ENCODE measurements at places on chromosomes 6 and 20.

DNA sequence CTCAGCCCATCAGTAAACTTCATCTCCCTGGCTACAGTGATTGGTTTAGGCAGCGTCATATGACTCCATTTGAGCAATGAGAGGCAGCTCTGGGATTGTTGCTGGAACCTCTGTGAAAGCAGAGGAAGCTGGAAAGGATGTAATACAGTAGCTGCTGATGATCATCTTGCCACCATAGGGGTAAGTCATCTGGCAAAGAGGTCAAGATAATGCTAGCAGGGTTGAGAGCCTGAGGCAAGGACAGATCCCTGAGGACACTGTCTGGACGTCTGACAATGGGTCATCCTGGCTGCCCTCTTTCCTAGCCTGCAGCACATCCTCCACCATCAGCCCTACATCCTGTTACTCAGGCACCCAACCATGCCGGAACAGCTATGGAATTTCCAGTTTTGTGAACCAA lies 25.5 kb upstream of the FKBP1A start:
- DNase-seq = no peak

DNA sequence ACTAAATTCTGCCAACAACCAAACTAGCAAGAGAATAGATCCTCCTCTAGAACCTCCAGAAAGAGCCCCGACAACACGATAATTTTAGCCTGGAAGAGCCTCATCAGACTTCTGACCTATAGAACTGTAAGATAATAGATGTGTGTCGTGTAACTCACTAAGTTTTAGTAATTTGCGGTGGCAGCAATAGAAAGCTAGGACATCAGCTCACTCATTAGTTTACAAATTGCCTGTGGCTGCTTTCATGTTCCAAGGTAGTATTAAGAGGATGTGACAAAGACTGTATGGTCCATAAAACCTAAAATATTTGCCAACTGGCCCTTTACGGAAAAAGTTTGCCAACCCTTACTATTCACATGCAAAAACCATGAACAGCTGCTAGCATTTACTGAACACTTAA lies 17.3 kb downstream of the CYP24A1 start:
- DNase-seq = no peak

DNA sequence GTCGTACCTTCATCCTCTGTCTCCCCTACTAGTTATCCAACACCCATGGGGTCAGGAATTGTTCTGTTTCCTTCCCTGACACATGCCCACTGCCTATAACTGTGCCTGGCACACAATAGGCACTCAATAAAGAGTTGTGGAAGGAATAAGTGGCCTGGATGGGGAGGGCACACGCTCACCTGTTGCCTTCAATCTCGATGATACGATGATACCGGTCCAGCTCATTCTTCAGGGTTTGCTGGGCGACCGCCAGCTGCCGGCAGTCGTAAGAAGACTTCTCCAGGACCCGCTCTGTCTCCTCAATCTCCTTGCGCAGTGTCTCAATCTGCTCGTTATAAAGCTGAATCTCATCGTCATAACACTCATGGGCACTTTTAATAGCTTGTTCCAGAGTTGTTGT lies 32.5 kb downstream of the BFSP1 start:
- no peak for DNase-seq

DNA sequence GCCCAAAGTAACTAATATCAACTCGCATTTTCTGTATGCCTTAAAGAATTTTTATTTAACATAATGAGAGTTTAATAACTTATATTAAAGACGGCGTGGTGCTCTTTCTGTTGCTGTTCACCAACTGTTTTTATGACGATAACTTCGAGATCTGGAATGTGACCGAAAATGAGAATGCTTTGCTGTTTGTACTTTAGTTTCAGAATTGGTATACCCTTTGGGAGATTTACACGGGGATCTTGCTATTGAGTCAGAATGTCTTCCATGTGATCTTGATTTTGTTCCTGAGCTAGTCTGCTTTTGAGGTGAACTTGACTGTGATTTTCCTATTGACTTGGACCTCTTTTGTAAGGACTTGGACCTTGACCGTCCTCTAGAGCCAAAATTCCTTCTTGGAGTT lies 17.9 kb downstream of the PNRC1 start:
- no peak for DNase-seq

DNA sequence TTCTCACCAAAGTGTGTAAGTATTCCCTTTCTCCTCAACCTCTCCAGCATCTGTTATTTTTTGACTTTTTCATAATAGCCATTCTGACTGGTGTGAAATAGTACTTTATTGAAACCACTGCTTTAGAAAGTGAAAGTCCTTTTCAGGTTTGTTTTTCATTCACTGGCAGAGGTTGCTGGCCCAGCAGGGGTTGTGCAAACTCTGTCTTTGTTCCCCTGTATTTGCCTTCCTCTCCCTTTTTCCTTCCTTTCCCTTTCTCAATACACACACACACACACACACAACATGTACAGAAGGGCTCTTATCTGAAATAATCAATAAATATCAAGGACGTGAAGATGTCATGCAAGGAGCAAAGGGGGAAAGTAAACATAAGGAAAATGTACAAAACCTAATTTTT lies 99.8 kb downstream of the LY86 start:
- no peak for DNase-seq

Data from CD4-positive, alpha-beta memory T cell (primary cell).